ENCODE measurements at places on chromosomes 1 and 21.

DNA sequence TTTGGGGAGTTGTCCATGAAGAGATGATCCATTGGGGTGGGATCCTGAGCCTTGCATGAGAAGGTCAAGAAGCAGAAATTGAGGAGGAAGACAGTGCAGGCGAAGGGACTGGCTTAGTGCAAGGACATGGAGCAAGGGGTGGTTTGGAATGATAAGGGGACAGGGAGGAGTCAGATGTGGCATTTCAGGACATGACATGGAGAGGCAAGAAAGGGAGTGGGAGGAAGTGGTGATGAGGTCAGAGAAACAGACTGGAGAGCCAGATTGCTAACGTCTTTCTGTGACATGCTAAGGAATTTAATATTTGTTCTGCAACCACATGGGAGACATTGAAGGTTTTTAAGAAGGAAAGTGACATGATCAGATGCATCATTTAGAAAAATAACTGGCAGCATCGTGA is 346.8 kb upstream of the FMN2 start:
- no peak for DNase-seq

GRCh38 chr1:91014475-91014874 is 7.4 kb downstream of the ZNF644 start:
- DNase-seq = no peak

- DNase-seq = no peak
Observed at GRCh38 chr1:3948344-3948743, 48.3 kb upstream of the C1orf174 start.

DNA sequence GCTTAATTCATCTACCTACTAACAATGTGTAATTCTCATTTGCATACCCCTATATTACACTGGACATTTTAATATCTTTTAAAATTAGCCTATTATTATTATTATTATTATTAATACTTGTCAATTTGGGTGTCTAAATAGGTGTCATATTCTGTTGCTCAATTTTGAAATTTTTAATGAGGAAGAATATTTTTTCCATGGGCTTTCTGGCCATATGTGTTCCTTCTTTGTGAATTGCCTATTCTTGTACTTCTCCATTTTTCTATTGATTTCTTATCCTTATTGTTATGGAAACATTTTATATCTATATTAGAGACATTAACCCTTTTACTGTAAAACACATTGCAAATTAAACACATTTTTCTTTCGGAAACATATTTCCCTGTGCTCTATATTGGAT is 6.4 kb upstream of the NIBAN1 start:
- no peak for DNase-seq

- no peak for DNase-seq
Observed at GRCh38 chr1:119321666-119322419, 46.7 kb upstream of the HAO2 start.

DNA sequence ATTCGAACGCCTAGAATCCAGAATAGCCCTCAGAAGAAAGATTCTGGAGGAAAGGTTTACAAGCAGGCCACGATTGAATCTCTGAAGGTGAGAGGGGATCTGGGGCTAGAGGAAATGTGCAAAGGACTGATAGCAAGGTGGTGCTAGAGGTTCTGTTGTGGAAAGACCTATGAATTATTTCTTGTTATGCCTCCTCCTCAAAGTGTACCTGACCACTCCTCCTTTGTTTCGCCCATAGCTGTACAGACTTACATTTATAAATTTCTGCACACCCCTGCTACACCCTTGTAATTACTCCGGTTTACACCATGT is 986 bp downstream of the TCEANC2 start:
- DNase-seq = no peak

DNA sequence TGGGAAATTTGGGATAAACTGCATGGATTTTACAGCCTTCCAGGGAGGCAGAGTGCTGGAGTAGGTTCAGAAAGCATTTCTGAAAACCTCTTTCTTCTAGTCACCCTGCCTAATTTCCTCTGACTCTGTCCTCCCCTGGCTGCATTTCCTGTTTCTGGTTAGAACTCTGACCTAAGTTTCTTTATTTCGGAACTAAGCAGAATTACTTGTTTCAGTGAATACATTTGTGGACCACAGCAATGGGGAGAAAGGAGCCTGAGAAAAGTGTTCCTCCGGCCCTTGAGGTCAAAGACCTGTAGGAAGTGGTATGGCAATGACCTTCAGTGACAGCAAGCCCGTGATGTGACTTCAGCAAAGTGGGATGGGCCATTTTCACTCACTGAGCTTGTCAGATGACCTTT is 173.4 kb upstream of the RUNX1 start:
- no peak for DNase-seq

GRCh38 chr1:170214117-170215032 is 68.6 kb downstream of the NTMT2 start:
- DNase-seq = no peak

All from activated T-cell treated with anti-CD3 and anti-CD28 coated beads for 4 hours (primary cell).